Transverse colon (tissue), 4 donors: ENCODE measurements at places on chromosomes 5 and 9.

- no peak for DNase-seq
These were observed 131.3 kb upstream of the NR3C1 start for GRCh38 chr5:143534761-143535154.

- no peak for DNase-seq
These were observed 79.9 kb upstream of the FBXL17 start for GRCh38 chr5:108461628-108462367.

DNA sequence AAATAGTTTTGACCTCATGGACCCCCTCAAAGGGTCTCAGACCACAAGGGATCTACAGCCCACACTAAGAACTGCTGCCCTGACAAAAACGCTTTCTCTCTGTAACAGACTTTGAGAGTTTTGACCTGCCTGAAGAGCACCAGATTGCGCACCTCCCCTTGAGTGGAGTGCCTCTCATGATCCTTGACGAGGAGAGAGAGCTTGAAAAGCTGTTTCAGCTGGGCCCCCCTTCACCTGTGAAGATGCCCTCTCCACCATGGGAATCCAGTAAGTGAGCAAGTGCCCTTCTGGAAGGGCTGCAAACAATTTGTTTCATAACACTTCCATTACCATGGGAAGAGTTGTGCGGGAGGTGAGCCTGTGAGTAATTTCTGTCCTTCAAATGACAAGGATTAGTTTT lies 6.0 kb downstream of the PTTG1 start:
- DNase-seq = no peak

DNA sequence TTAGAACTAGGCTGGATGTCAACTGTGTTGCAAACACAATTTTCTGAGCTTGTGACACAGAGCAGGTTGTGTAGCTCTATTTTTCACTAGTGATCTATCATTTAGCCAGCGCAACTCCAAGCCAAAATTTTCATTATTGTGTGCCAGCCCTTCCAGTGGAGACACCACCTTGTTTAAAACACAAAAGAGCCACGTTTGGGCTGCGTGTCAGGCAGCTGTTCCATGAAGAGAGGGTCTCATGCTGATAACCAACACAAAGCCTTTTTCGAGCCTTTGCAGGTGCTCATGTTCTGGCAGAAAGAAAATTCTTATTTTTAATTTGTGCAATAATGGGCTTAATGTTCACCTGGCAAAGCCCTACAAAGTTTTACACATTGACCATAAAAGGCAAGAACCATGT lies 237.6 kb upstream of the RGMB start:
- DNase-seq = no peak

GRCh38 chr9:10032166-10032565 lies 580.6 kb downstream of the PTPRD start:
- DNase-seq = no peak

GRCh38 chr5:58887721-58888409 lies 305.0 kb downstream of the RAB3C start:
- DNase-seq = no peak

DNA sequence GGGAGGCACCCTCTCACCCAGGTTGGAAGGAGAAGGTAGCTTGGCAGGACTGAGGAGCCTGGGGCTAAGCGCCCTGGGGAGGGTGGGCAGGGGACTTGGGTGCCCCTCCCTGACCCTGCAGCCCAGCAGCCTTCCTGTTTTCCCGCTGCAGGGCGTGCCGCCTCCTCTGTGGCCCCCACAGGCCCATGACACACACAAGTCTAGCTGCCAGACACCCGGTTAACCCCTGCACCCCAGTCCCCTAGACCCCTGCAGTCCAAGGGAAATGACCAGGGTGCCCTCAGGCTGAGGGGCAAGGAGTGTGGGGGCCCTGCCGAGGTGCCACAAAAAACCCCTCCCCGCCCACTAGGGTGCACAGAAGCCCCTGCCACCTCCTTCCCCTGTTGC lies 33.0 kb downstream of the GOLGA2 start:
- no peak for DNase-seq

DNA sequence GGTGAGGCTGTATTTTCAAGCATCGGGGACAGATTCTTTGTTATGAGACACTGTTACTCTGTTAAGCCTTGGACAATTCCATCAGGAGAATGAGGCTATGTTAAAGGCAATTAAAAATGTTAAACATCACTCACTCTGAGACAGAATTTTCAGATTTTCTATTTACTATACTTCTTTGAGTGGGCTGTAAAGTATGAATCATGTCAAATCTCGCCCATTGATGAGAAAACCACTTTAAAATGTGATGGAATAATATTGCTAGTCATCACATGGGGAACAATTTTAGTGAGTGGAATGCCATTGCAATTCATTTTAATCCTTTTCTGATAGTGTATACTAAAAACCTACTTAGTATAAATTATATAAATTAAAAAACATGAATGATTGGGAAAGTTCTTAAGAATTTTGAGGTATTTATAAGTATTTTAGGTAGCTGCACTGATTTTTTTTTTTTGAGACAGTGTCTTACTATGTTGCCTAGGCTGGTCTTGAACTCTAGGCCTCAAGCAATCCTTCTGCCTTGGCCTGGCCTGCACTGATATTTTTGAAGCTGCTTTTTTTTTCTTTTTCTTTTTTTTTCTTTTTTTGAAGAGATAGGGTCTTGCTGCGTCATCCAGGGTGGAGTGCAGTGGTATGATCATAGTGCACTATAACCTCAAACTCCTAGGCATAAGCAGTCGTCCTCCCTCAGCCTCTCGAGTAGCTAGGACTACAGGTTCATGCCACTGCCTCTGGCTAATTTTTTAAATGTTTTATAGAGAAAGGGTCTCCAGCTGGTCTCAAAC lies 73.2 kb downstream of the KIAA1958 start:
- no peak for DNase-seq

DNA sequence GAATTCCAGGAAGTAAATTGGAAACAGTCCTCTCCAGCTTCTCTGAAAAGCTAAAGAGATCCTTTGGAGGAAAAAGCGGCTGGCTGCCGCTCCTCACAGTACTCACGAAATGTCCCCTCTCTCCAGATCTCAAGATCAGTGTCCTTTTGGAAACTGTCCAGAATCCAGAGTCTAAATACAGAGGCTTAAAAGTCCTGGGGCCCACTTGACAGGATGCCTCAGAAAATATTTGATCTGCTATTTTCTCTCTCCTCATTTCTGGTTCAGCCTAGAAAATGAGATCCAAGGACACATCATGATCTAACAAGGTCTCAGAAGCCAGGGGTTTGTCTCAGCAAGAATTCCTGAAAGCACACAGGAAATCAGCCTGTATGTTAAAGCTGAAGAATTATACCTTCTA lies 7.2 kb downstream of the C1QTNF2 start:
- no peak for DNase-seq

DNA sequence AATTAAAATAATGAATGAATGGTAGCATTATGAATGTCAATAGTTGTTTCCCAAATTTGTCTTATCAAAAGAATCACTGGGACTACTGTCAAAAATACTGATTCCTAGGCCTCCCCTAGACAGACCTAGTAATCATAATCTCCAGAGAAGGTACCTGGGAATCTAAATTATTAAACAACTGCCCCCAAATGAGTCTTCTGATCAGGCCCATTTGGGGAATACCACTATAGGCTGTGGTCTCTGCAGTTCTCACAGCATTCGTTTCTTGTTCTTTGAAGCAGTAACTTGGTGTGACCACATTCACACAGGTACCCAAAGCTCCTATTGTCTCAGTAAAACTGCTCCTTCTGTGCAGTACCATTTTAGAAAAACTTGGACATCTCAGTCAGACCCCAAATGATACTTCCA lies 230.9 kb downstream of the PIK3R1 start:
- no peak for DNase-seq

- DNase-seq = no peak
These were observed 54.5 kb upstream of the TGFBR1 start for GRCh38 chr9:99050292-99050911.

DNA sequence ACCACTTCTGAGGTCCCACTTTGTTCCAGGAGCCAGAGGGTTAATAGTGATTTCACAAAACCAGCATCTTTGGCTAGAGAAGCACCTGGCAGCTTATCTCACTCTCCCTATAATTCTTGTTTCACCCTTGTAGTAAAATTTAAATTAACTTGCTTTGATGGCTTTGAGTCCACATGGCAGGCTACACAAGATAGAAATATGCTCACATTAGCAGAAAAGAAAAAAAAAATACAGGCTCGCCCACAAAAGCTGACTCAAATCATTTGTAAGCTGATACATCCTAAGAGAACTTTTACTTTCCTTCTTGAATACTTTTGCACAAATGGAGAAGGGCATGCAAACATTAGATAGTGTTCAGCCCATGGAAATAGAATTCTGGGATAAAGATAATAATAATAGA lies 36.2 kb downstream of the TNFSF15 start:
- DNase-seq = no peak

DNA sequence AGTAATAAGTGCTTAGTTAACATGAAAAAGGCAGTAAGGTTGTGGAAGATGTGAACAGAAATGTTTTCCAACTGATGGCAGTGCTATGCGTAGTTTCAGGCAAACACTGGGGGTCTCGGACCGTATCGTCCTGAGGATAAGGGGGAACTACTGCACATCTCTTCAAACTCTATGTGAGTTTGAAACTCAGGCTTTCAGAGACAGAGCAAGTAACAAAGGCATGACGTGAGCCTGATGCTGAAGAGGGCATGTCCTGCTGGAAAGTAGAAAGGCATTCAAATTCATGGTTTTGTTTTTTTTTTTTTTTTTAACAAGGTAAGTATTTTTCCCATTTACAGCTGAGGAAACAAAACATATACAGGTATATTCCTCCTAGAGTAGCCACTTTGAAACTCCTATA lies 59.9 kb downstream of the TRIM36 start:
- DNase-seq = no peak

DNA sequence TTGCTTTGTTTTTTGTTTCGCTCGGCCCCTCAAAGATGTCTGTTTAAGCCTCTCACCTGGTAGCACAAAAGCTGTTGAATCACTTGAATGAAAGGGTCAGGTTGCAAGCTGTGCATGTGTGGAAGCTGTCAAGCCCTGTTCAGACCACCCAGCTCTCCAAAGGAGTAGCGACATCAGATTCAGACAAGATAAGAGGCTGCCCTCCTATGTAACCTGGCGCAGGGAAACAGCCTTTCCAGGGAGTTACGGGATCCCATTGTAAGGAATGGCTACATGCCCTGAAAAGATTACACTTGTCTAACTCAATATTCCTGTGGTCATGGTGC lies 2.9 kb downstream of the FREM1 start:
- no peak for DNase-seq

- no peak for DNase-seq
These were observed 91.2 kb upstream of the SNX2 start for GRCh38 chr5:122683631-122684030.

- no peak for DNase-seq
These were observed 89.6 kb downstream of the KIF4B start for GRCh38 chr5:155103146-155103545.

- no peak for DNase-seq
These were observed 13.8 kb upstream of the SMIM23 start for GRCh38 chr5:171771856-171772255.

GRCh38 chr5:123605822-123606221 lies 93.8 kb downstream of the CSNK1G3 start:
- DNase-seq = no peak

- DNase-seq = no peak
These were observed 23.0 kb downstream of the ZNF474 start for GRCh38 chr5:122152266-122152900.

- DNase-seq = no peak
These were observed 808.9 kb downstream of the CDH12 start for GRCh38 chr5:22044229-22044628.

GRCh38 chr5:67095346-67096171 lies 101.0 kb downstream of the CD180 start:
- peak; percentile 72 for DNase-seq

- no peak for DNase-seq
These were observed 179.3 kb upstream of the MVB12B start for GRCh38 chr9:126147186-126147935.

DNA sequence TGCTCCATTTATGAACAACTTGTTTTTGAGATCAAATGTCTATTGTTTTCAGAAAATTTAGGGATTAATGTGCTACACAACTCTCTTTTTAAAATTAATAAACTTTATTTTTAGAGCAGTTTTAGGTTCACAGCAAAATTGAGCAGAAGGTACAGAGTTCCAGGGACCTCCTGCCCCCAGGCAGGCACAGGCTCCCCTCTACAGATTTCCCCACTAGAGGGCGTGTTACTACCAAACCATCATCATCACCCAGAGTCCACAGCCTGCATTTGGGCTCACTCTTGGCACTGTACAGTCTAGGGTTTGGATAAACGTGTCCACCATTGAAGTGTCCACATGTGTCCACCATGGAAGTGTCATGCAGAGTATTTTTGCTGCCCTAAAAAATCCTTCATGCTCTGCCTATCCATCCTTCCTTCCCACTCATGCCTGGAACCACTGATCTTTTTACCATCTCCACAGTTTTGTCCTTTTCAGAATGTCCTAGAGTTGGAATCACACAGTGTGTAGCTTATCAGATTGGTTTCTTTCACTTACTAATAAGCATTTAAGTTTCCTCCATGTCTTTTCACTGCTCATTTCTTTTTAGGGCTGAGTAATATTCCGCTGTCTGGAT lies 61.7 kb downstream of the MRPL36 start:
- DNase-seq = no peak

- DNase-seq = peak; percentile 51
These were observed 871 bp downstream of the TRIO start for GRCh38 chr5:14143841-14144585.

- no peak for DNase-seq
These were observed 135.8 kb downstream of the KDM4C start for GRCh38 chr9:6893350-6894131.

DNA sequence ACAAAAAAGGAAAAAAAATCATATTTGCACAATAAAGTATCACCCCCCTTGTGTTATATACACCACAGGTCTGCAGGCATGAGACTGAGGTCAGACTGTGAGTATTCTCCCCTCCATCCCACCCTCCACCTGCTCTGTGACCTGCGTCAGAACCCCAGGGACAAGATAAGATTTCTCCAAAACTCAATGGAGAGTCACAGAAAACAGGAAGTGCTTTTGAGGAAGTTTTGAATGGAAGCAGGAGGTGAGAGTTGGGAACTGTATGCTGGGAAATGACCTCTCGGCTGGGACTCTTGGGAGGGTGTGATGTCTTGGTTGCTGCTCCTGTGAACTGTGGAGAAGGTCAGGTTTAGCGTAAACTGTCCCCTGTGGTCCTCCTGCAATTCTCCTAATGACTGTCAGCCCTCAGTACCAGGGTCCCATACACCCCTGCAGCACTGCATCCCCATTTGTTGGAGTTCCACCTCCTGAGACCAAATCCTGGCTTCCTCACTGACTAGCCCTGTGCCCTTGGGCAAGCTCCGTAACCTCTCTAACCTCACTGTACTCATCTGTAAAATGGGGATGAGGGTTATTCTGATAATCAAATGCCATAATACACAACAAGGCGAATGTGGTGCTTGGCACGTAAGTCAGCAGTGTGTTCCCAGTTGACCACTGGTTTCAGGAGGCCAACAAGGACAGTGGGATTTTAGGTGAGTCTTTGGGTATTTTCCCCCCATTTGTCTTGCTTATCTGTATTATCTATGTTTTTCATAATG lies 6.9 kb upstream of the CTSL start:
- no peak for DNase-seq

GRCh38 chr5:79229357-79230174 lies 6.4 kb upstream of the JMY start:
- DNase-seq = no peak
